ENCODE measurements at places on chromosomes 12 and 14.

GRCh38 chr12:18631339-18631738, 106.5 kb downstream of the PLCZ1 start:
- no peak for DNase-seq

DNA sequence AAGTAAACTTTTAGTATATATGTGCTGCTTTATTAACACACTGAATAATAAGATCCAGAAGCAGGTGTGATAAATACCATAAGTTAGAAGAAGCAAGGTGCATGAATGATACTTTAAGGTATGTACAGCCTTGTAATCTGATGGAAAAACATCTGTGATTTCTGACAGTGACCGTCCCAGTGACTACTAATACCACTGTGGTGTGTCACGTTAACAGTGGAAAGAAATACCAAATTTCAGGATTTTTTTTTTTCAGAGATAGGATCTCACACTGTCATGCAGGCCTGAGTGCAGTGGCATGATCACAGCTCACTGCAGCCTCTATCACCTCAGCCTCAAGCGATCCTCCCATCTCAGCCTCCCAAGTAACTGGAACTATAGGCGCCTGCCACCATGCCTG, 21.5 kb downstream of the SDS start:
- DNase-seq: no peak

GRCh38 chr14:45068396-45068795, 15.5 kb upstream of the PRPF39 start:
- DNase-seq: no peak

DNA sequence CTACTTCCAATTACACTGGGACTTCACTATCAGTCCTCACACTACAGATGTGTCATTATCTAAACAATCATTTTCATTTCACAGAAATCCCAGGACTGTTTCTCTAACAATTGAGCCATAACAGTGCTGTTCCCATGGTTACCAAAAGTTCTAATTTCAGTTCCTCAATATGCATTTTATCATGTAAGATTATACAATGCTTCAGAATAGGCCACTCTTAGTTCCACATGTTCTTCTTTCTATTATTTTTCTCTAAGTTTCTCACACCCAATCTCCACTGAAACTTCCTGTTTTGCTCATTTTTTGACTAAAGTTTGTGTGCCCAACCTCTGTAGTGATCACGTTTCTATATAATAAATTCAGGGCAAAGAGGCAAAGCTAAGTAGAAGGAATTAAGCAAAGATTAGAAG, 185.8 kb downstream of the DUSP6 start:
- DNase-seq: peak; percentile 60
